ENCODE measurements at places on chromosomes 1 and 21. TPM values are rescaled to one million over a fixed set of nuclear protein-coding genes. Genes with fewer than 3 reads are reported as not detected.

DTL gene
- total RNA-seq, result 54.7 TPM

MRPL24 gene
- 45.0 TPM for total RNA-seq

RAB7B gene
- total RNA-seq, result 0.80 TPM

LCE3E gene
- not detected for total RNA-seq

PDZK1IP1 gene
- total RNA-seq, result not detected

TSSK3 gene
- 1.6 TPM for total RNA-seq

GBP3 gene
- total RNA-seq, result 45.9 TPM

IFNLR1 gene
- total RNA-seq, result 6.2 TPM

GPR52 gene
- total RNA-seq, result 3.5 TPM

LRRC38 gene
- total RNA-seq, result not detected

All from activated naive CD8-positive, alpha-beta T cell treated with anti-CD3 and anti-CD28 coated beads, Interleukin-2, amount 10 ng/mL, durations not matched to agents 7 days and 5 days (primary cell).